ENCODE measurements at places on chromosomes 5 and 9.

DNA sequence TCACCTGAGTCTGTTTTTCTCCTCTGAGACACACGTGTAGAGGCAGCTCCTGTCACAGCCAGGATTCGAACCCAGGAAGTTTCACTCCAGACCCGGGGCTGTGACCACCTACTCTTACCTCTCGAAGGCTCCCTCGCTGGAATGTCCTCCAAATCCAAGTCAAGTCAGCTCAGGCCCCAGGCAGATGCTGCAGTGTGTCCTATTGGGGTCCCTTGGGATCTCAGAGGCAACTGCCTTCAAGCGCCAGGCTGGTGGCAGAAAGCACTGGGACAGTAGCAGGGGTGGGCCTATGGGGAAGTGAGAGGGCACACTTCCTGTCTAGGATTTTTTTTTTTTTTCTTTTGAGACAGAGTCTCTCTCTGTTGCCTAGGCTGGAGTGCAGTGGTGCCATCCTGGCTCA is 762 bp upstream of the ST6GALNAC4 start:
- no peak for DNase-seq

DNA sequence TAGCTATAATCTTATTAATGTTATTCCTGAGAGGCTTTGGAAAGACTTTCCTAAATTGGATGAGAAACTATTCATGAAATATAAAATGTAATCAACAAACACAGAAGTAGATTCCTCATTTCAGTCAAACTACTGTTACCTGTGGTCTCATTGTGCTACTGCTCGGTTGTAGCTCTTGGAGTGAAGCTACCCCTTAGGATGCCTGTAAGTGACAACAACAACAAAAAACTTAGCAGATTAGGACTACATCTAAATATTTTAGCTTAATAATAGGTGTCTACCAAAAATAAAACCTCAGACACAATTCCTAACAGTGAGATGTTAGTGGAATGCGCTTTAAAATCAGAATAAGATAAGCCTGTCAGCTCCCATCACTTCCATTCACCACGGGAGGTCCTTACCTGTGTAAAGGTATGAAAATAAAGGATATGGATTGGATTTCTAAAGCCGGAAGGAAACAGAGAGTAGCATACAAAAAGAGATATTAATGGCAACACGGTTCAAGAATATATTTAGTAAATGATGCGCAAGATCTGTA is 369.2 kb downstream of the OSTF1 start:
- DNase-seq = no peak

GRCh38 chr9:35856206-35856605 is 14.0 kb downstream of the OR13J1 start:
- DNase-seq = no peak

DNA sequence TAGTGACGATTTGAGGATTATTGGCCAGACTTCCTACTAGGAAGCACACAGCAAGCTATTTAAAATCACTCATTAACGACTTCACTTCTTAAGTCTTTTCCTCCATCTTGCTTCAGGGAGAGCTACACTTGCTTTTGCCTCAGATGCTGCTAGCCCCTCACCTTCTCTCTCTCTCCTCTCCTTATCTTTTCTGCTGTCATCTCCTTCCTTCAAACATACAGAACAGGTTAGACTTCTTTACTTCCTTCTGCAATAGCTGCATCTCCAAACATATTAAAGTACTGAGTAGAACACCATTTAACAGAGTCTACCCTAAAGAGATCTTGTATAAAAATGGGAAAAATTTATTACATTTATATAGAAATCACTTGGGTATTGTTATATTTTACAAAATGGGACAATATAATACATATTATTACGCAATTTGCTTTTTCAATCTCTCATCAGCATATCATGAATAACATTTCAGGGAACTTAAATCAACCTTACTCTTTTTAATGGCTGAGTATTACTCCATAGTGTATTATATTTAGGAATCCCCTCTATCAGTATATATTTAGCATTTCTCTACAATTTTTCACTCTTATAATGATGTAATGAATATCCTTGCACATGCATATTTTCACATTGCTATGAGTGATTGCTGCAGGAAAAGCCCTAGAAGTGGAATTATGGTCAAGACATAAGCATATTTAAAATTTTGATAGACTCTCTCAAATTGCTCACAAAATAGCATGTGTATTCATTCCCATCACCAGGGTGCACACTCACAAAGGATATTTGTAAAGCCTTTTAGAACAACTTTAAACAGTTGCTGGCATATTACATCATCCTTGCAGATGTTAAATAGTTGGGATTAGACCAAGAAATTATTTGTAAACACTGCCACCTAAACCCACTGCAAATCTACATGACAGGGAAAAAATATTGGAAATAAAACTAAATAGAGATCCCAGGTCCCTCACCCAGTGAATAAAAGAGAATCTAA is 164.5 kb upstream of the NFIB start:
- no peak for DNase-seq

GRCh38 chr5:67921004-67921601 is 294.5 kb upstream of the PIK3R1 start:
- no peak for DNase-seq

- no peak for DNase-seq
Measured at GRCh38 chr9:89466451-89467277, 31.2 kb downstream of the SEMA4D start.

GRCh38 chr9:134730761-134731496 is 89.3 kb downstream of the COL5A1 start:
- no peak for DNase-seq

All from stimulated activated CD8-positive, alpha-beta memory T cell treated with anti-CD3 and anti-CD28 coated beads, Interleukin-4, amount 100 ng/mL, for 4 hours (primary cell).